ENCODE measurements at places on chromosomes 11 and 22. TPM values are rescaled to one million over a fixed set of nuclear protein-coding genes. Genes with fewer than 3 reads are reported as not detected.

Gene OR5A1
- total RNA-seq: not detected

Gene ART1
- not detected for total RNA-seq

Gene CNIH2
- total RNA-seq: 1.1 TPM

Gene SCUBE1
- total RNA-seq: 0.20 TPM

Gene MS4A4A
- total RNA-seq: not detected

Gene TEAD1
- total RNA-seq: 57.3 TPM

Gene MICAL2
- 107 TPM for total RNA-seq

Gene TBX1
- total RNA-seq: 3.1 TPM

Gene ALDH3B2
- not detected for total RNA-seq

Gene GCAT
- total RNA-seq: 3.6 TPM

Gene OR56A1
- total RNA-seq: not detected

Gene IGSF22
- total RNA-seq: not detected

Gene ELFN2
- total RNA-seq: 9.0 TPM

Gene BTG4
- 0.09 TPM for total RNA-seq

Gene MRGPRF
- total RNA-seq: 0.15 TPM

Gene WNT11
- 0.88 TPM for total RNA-seq

Gene CCDC116
- total RNA-seq: not detected

Gene RFPL3
- total RNA-seq: not detected

Gene FIBIN
- total RNA-seq: not detected

Gene DERL3
- total RNA-seq: 0.43 TPM

Gene PHOX2A
- total RNA-seq: not detected

Gene OR52H1
- not detected for total RNA-seq

Gene YAP1
- total RNA-seq: 57.9 TPM

Gene TEX54
- not detected for total RNA-seq

Gene EPS8L2
- 111 TPM for total RNA-seq

Gene HRAS
- total RNA-seq: 134 TPM

Gene SMIM38
- total RNA-seq: not detected

Gene GLB1L3
- total RNA-seq: not detected

Data from A549 treated with DMSO at 1 μM for 4 hours (cell line).